ENCODE measurements at places on chromosomes 3 and 15.

- DNase-seq: no peak
Observed at GRCh38 chr3:149813367-149814281, 609 bp downstream of the RNF13 start.

DNA sequence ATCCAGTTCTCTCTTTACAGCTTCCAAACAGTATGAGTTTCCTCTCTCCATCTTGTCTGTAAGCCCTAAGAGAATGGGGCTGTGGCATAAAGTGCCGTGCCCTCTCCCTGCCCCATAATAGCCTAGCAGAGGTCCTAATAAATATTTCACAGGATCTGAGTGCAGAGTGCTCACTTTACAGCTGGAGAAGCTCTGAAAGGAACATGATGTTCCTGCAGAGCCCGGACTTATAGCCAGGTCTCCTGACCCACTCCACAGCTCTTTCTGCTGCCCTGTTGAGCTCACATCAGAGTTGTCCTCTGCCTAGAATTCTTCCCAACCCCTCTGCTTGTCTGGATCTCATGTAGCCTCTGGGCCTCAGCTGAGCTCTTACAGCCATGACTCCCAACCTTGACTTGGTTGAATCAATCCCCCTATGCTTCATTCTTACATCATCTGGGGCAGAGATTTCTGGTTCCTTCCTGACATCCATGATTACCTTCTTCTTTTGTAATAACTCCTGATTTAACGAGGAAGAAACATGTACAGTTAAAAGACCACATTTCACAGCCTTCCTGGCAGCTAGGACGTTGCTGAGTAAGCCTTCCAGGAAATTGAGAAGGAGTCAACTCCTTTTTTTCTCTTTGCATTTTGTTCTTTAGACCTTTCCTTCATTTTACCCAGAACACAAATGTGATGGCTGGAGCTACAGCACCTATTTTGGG is 135.3 kb downstream of the RPLP1 start:
- no peak for DNase-seq

DNA sequence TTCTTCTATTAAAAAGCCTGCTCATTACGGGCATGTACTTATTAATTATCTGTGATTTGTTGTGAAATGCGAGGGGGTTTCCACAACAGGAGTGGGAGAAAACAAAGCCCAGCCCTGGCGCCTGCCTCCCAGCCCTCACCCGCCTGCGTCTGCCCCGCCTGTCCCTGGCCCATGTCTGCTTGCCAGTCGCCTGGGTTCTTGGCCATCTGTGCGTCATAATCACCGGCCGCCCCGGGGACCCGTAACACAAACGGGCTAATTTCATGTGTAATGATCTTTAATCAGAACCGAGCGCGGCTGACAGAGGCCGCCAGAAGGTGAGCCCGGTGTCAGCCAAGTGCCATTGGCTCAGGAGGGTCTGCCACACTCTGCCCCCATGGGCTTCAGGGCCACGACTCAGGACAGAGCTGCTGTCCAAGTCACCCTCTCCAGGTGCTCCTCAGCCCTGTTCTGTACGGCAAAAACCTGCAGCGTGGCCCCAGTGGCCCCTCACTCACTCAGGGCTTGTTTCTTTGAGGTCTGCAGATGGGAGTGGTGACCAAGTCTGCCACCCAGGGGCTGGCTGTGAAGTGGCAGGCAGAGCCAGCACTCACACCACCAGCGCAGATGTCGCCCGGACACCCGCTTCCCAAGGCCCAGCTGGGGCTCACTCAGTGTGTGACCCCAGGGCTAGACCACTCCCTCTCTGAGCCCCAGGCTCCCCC is 28.8 kb upstream of the TMEM115 start:
- DNase-seq: no peak

GRCh38 chr3:165491487-165491886 is 295.3 kb upstream of the SLITRK3 start:
- DNase-seq: no peak

GRCh38 chr3:141526709-141527108 is 39.9 kb downstream of the RASA2 start:
- DNase-seq: no peak

DNA sequence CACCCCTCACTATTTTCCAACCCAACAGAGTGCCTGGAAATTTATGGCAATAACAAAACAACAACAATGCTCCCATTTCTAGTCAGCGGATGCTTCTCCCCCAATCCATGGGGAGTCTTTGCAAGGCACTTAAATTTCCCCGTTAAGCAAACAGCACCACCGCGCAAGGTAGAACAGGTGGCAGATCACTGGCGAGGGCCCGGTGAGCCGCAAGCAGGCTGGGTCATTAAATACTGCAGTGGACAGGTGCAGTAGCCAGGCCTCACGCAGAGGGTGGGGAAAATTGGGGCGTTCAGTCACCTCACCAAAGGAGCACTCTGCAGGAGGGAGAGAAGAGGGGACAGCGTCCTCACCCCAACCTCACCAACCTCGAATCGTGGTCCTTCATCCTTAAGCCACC is 147.5 kb downstream of the NTRK3 start:
- no peak for DNase-seq

- no peak for DNase-seq
Observed at GRCh38 chr15:44317423-44318058, 29.0 kb downstream of the GOLM2 start.

- DNase-seq: no peak
Observed at GRCh38 chr3:36172699-36173098, 207.6 kb upstream of the STAC start.

GRCh38 chr15:41483115-41483514 is 10.6 kb upstream of the ITPKA start:
- DNase-seq: no peak

- DNase-seq: no peak
Observed at GRCh38 chr15:51758645-51759044, 7.2 kb downstream of the TMOD2 start.

GRCh38 chr3:29936054-29936453 is 655.2 kb downstream of the RBMS3 start:
- no peak for DNase-seq

DNA sequence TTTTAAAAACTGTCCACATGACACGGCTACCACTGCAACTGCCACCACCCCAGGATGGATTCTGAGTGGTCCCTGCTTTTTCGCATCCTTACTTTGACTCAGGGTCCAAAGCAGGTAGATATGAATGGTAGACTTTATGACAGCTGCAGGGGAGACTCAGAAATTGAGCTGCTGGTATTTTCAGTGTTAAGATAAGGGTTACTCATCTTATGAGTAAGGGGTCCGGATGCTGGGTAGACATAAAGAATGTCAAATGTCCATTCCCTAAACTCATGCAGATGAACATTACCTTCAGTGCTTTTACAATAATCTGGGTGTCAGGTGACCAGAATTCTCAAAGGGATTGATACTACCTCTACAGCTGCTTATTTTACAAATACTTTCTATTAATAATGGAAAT is 25.9 kb upstream of the BBX start:
- no peak for DNase-seq

DNA sequence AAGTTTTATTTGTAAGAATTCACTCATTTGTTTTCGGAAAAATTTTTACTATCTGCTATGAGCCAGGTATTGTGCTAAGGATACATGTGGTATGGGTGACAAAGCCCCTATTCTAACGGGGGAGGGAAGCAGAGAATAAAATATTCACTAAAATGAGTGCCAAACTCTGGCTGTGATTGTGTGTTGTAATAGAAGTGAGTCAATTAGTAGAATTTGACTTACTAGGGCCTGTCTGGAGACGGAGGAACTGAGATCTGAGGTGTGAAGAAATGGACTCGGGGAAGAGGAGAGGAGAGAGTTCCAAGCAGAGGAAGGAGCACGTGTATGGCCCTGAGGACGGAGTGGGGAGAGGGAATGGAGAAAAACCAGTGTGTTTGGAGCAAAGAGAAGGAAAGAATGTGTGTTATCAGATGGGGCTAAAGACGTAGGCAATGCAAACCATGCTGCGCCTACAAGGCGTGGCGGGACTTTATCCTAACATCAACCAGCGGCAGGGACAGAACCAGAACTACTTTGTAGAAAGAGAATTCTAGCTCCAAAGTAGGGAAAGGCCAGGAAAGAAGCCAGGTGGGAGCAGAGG is 89.1 kb downstream of the OSBPL10 start:
- DNase-seq: no peak

DNA sequence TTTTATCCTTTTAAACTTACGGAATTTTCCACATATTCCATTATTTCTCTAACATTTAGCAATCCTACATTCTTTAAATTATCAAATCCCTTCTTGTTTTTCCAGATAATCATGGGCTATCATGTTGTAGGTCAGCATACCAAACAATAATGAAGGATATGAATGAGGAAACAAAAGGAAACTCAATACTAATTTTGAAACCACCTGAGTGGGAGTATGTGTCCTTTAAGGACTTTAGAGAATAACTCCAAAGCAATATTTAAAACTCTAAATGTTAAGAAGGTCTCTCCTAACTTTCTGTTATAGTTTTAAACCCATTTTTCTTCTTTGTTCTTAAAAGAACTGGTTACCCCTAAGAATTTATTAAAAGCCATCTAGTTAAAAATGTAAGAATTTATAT is 43.0 kb downstream of the TP53BP1 start:
- no peak for DNase-seq

GRCh38 chr15:70128414-70129140 is 30.9 kb upstream of the TLE3 start:
- DNase-seq: no peak

DNA sequence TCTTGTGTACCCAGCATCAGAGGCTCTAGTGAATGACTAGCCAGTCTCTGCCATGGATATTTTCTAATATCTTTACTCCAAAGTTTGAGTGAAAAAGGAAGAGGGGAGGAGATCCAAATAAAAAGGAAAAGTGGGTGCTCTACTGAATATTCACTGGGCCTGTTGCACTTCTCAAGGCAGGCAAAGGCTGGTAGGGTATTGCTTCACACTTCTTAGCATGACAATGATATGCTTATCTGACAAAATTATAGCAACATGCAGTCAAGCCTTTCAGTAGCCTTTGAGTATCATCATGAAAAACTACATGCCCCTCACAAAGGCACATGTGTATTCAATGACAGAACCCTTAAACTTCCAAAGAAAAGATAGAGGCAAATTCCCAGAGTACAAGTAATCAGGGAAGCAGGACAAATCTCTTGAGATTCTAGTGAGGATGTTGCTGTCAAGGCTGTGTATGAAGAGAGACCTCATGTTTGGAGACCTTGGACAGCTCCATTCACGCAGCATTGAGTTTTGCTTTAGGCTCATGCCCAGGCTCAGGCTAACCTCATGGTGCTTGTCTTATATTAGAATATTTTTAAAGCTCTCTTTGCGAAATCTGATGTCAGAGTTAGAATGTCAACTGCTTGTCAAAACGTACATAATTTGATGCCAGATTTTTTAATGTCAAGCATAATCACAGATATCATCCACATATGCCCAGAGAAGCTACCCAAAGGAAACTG is 506.9 kb downstream of the OCA2 start:
- DNase-seq: no peak

GRCh38 chr3:15361494-15362214 is 29.3 kb upstream of the SH3BP5 start:
- peak; percentile 50 for DNase-seq

DNA sequence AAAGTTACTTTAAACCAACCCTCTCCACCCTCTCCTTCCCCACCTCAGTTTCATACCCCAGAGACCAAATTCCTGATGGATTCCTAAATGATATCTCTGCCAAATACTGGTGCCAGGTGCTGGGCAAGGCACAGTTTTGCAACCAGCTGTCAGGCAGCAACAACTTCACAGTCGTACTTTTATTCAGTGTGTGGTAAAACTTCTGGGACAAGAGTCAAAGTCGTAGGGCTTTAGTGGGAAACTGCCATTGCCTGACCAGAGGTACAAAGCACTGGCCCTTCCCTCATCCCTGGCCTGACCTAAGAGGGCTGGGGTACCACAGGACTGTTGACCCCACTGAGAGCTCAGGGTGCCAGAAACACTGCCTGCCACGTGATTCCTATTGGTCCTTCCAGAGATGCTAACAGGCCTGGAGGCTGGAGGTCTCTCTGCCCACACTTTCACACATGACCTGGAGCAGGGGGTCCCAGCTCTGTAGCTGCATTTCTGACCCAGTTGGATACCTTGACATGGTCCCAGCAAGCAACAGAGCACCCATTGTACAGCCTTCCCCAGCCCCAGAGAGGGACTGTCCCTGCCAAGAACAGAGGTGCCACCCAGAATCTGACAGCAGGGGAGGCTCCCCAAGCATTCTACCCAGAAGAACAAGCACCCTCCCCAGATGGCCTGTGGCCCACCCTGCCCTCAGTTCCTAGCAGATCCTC is 59.9 kb downstream of the LIPC start:
- DNase-seq: no peak

DNA sequence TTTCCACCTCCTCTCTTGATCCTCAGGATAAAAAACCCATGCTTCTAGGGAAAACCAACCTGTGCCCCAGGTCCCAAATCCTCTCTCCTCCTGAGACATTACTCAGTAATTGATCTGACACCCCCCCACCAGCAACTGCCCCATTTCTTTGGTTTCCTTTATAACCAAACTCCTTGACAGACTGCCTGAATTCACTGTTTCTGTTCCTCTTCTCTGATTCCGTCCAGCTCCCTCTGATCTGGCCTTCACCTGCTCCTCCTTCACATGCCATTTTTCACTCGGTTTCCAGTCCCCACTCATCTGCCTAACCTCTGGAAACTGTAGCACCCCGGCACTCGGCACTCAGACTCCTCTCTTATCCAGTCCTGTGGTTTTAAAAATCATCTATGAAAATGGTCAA is 2.1 kb downstream of the CCDC51 start:
- no peak for DNase-seq

DNA sequence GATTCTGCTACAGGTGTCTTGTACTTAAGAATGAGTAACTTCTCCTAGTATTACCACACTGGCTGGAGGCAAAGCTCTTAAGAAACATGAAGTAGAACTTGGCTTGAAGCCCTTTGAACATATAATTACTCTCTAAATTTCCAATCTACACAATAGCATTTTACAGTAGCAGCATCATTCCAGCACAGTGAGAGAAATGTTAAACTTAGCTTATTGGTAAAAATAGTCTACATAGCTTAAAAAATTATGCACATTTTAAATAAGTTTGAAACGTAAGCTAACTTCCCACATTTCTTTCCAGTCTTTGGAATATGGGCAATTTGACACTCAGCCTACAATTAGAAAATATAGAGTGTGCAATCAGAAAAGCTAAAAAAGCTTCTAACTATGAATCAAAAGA is 32.8 kb upstream of the TOP2B start:
- no peak for DNase-seq

DNA sequence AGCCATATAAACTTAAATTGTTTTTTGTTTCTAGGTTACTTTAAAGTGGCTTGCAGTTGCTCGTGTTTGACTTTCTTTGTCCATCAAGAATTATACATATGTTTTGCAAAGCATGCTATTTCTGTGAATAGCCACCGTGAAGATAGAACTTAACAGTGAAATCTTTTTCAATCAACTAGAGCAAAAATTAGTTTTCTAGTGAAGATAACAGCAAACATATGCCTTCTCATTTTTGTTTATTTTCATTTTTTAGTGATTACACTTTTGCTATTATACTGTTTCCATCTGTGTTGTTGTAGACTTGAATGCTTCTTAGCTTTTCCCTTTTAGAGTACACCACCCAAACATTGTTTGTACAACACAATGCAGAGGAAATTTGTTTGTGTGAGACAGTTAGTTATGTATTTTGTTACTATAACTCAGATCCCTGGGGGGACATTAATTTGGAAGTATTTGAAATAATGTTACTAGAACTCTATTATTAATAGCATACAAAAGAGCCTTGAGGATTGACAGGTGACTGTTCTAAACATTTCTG is 62.8 kb downstream of the CRYBG3 start:
- DNase-seq: no peak

- no peak for DNase-seq
Observed at GRCh38 chr15:48121849-48122248, 1.1 kb downstream of the SLC24A5 start.

GRCh38 chr15:33159726-33160453 is 34.6 kb downstream of the FMN1 start:
- no peak for DNase-seq

Measured in activated CD4-positive, CD25-positive, alpha-beta regulatory T cell treated with anti-CD3 and anti-CD28 coated beads, Interleukin-2, amount 50 U/mL, for 72 hours (primary cell).